ENCODE measurements at places on chromosomes 7 and 10.

GRCh38 chr7:77917500-77918262 lies 119.1 kb downstream of the PHTF2 start:
- no peak for DNase-seq

DNA sequence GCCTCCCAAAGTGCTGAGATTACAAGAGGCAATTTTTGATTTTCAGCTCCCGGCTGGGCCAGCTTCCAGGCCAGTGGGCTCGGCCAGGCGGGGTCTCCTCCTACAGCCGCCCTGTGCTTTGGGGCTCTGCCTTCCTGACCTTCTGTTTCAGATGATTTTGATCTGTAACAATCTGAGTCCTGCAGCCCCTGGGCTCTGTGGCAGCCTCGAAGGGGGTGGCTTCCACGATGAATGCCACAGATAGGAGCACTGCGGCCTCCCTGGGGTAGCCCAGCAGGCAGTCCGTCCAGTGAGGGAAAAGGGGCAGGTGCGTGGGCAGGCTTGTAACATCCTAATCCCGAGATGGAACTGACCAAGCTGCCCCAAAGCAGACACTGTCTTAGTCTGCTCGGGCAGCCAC lies 177.5 kb downstream of the DNAJB6 start:
- DNase-seq: no peak

DNA sequence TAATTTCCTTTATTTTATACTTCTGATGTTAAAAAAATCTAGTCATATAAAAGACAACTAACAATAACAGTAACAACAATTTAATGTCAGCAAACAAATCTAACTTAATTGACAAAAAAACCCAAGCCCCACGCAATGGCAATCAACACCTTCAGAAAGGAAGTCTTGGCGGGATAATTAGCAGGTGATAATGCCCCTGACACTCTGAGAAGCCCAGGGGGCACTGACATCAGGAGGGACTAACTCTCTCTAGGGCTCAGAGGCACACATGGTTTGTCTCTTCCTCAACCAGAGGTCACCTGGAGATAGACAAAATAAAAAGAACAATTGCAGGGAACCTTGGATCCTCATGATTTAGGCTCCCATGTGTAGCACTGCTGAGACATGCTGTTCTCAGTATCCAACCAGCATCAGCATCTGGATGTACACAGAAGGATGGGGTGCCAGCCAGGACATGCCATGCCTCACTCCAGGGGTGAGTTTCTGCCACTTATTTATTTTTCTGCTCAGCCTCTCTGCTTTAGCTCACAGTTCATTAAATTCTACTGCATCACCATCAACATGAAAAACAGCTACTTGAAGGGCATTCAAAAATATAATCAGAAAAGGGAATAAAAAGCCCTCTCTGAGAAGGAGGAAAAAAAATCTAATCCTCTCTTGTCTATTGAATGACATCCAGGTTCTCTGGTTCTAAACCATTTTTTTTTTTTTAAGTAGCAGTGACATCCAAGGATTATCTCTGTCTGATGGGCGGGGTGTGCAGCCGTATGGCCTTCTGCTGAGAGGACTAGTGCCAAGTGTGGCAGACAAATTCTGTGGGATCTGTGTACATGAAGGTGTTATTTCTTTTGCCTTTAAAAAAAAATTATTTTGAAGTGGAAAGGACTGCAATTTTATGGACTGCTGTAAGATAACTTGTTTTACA lies 96.3 kb downstream of the ATXN7L1 start:
- DNase-seq: no peak

GRCh38 chr10:96690755-96691730 lies 29.3 kb downstream of the PIK3AP1 start:
- DNase-seq: no peak

DNA sequence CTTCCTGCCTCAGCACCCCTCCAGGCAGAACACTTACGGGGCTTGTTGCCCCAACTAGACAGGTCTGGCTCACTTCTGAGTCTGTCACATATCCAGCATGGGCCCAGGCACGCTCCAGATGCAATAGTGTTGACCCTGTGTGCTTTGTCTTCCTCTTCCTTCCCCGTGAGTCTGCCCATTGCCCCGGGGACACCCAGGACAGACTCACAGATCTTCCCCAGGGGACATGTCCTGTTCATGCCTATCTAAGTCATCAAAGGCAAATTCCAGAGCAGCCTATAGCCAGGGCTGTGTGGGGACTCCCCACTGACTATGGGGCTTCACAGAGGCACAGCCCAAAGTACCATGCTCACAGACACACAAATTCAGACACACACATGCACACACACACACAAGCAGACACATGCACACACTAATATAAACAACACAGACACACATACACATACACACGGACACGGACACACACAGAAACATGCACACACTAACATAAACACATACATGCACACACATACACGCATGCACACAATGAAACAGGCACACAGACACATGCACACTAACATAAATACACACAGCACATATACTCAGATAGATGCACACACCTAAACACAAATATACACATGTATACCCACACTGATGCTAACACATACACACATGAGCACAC lies 175.8 kb downstream of the KCNMA1 start:
- no peak for DNase-seq

GRCh38 chr7:35286422-35286821 lies 32.5 kb upstream of the TBX20 start:
- DNase-seq: no peak

DNA sequence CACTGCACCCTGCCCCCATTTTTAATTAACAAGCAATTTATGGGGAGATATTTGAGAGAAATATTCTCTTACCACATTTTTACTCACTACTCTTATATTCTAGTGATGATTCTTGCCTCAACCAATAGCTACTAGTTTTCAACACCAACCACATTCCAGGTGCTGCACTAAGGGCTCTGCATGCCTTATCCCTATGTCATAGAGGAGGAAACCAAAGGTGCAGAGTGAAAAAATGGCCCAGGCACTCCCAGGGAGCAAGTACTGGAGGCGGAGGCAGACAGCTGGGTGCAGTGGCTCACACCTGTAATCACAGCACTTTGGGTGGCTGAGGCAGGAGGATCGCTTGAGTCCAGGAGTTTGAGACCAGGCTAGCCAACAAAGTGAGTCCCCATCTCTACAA lies 35.5 kb upstream of the TPST1 start:
- no peak for DNase-seq

DNA sequence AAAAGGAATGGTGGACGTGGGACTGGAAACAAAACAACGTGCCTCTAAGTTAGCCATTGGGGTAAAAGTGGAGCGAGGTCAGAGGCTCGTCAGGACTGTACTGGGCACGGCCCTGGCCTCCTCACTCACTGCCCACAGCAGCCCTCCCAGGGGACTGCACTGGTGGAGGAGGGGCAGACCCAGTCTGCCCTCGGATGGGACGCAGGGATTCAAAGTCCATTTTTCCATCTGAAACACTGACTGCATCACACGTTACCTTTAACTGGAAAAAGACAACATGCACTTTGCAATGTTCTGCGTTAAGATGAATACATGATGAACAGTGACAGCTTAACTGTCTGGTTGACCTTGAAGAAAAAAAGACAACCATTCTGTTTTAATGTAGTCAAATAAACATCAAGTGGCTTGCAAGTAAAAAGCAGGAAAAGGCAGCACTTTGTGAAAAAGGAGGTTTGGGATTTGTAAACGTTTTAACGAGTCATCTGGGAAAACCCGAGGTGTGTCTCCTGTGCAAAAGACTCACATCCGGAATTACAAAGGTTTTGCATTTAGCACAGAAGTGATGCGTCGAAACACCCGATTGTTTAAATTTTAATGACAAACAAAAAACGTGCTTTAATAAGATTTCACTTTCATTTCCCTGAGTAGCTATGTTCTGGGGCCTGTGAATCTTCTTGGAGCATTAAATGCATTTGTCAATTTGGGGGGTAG lies 18.8 kb downstream of the KLF6 start:
- no peak for DNase-seq

GRCh38 chr7:16637379-16637778 lies 8.2 kb downstream of the ANKMY2 start:
- DNase-seq: no peak

- no peak for DNase-seq
Observed at GRCh38 chr7:141294143-141294829, 220.4 kb downstream of the TMEM178B start.

GRCh38 chr10:86556933-86557649 lies 35.5 kb upstream of the WAPL start:
- DNase-seq: no peak

GRCh38 chr7:45890902-45891461 lies 2.7 kb downstream of the IGFBP1 start:
- DNase-seq: no peak

DNA sequence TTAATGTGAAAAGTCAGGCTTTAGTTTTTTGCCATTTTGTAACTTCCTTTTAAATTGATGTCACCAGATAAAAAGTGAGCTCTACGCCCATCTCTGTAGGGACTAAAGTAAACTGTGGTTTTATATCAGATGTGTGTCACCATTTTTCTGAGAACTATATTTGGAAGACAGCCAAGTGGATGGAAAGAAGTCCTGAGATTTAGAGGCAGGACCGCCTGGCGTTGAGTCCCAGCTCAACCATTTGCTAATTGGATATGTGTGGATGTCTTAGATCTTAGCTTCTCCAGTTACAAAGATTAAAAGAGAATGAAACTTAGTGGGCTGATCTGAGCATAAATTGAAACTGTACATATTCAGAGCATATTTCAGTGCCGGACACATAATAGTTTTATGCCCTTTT lies 691.6 kb upstream of the CELF2 start:
- DNase-seq: no peak

DNA sequence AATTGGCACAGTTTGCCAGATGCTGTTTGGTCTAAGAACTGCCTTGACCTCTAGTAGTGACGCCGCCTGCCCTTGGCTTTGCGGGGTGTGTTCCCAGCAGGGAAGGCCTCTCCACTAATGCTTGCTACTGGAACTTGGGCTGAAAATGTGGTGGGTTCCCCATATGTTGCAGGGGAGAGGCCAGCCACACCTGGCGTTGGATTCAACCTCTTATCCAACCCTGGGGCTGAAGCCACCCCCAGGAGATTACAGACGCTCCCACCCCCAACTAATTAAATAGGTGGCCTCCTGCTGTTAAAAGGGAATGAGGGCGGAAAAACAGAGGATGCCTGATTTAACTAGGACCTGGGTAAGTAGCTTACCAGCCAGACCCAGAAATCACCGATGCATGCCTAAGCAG lies 19.2 kb upstream of the ATOH7 start:
- no peak for DNase-seq

DNA sequence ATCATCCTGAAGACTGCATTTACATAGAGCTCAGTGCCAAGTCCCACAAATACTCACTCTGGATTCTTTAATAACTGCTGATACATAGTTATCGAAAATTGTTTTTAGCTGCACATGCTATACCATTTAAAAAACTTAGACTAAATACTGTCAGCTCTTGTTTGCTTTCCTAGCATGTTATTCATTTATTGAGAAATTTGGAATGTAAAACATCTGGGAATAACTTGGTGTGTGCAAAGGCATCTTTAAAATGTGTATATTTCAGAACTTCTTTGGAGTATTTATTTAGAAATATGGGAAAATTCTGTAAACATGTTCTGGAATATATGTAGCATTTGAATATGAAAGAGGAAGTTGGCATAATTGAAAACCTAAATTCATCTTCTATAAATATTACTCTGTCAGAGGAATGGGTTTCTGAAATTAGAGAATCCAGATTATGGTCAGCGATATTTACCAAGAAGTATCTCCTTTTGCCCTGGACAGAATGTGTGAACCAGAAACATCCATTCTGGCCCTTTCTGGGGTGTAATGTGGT lies 119.7 kb downstream of the ARID5B start:
- no peak for DNase-seq

DNA sequence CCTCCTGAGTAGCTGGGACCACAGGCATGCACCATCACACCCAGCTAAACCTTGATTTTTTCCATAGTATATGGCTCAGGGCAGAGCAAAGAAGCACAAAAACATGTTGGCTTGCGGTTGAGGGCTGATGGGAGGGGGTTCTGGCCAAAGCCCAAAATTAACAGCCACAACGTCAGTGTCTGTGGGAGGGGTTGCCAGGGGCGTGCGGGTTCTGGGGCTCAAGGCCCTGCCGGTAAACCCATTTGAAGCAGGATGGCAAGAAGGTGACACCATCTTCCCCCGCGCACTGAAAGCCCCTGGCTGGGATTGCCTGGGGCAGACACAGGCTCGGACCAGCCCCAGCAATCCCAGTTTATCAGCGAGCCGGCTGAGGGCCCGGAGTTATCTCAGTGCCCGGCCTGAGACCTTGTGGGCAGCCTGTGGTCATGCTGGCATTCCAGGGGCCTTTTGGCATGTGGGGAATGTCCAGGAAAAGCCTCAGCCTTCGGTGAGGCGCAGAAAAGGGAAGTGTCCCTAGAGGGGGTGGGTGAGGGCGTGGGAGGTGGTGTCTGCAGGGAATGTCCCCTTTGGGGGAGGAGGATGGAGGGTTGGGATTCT lies 167.7 kb upstream of the TNRC18 start:
- no peak for DNase-seq

DNA sequence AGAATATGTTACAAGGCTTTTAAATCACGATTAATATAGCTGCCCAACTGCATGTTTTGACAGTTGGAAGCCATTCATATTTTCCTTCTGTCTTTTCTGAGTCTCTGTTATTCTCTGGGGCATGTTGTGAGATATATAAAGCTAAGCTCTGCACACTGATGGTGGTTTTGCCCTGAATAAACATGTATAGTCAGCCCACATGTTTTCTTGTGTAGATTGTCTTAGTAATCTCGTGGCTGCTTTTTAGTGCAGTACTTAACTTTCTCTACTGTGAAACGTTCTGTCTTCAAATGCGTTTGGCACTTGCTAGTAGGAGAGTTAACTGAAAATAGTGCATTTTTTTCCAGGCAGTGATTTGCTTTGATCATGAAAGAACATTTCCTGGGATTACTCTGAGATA lies 268.5 kb downstream of the DNAJB9 start:
- DNase-seq: no peak

DNA sequence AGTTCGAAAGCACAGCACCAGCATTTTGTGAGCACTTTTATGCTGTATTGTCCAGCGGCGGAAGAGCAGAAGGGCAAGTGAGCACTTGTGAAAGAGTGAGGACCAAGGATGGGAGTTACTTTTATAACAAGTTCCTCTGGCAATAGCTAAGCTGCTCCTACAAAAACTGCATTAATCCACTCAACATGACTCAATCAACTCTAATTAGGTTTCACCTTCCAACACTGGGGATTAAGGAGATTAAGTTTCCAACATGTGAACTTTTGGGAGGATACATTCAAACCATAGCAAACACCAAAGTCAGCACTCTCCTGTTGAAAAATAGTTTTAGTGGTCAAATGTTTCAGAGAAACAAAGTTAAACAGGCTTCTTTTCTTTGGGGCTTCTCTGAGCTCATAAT lies 844.5 kb downstream of the REEP3 start:
- no peak for DNase-seq

DNA sequence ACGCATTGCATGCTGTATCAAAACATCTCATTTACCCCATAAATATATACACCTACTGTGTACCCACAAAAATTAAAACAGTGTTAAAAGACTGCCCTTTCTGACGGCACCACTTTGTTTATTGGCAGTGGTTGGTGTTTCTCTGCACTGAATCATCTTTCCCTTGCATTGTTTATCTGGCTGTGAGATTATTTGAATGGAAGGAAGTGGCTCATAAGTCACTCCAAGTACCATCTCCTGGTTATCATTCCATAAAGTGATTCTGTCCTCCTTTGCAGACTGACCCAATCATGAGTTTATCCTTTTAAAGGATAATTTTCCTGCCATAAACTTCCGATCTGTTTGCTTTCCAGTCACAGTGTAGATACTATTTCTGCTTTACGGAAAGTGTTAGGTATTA lies 183.8 kb downstream of the CAMK1D start:
- DNase-seq: no peak

GRCh38 chr7:50216626-50217025 lies 87.9 kb upstream of the IKZF1 start:
- no peak for DNase-seq

Data from iPS DF 19.7 (cell line).